HFFc6 (cell line): ENCODE measurements at places on chromosomes 7 and 10.

GRCh38 chr10:26890956-26891355 lies 30.2 kb upstream of the ABI1 start:
- DNase-seq, result peak; percentile 72

- DNase-seq, result no peak
Measured at GRCh38 chr10:131668903-131669302, 231.9 kb upstream of the PPP2R2D start.

GRCh38 chr10:116056445-116057293 lies 216.3 kb downstream of the GFRA1 start:
- no peak for DNase-seq

GRCh38 chr10:122546242-122546641 lies 14.3 kb upstream of the DMBT1 start:
- no peak for DNase-seq

- no peak for DNase-seq
Measured at GRCh38 chr7:113175525-113176104, 57.3 kb upstream of the SMIM30 start.

GRCh38 chr7:24392774-24393173 lies 108.8 kb downstream of the NPY start:
- DNase-seq, result no peak

DNA sequence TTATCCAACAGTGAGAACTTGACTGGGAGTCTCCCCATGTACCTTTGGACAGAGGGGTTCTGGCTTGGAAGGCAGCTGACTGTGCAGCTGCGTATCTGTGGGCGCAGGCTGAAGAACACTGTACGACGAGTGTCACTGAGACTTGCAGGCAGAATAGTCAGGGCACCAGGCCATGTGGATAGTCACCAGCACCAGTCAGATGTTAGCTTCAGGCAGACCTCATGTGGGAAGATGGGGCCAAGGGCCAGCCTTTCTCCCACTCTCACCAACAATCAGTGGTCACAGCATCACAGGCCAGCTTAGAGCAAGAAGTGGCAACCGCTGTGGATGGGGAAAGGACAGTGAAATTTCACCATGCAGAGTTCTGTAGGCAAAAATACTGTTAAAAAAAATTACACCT lies 43.4 kb upstream of the GJD4 start:
- DNase-seq, result no peak

DNA sequence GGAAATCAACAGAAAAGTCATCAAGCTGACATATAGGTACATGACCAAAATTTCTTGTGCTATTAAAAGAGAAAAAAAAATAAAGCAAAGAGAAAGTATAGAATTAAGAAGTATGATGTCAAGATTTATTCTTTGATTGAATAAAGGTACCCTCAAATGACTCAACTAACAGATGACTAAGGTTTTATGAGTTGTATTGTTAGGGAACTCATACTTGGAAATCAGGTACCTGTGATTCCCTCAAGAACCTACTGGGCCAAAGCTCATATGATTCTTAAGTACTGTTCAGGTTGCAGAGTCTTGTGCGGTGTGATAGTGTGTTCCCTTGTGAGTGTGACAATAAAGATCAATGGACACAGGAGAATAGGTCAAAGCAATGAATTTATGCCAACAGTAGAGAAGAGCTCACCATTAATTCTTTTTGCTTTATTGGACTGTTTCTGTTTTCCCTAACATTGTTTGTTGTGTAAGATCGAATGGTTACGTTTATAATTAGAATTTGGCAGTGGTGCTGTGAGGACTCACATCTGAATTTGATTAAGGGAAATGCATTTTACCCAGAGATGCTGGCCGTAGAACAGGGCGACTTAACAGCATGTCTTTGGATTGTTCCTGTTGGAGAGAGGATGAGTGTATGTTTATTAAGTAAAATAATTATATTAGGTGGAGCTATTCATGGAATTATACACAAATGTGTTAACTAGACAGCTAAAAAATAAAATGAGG lies 293.2 kb upstream of the SEMA3D start:
- DNase-seq, result peak; percentile 70

DNA sequence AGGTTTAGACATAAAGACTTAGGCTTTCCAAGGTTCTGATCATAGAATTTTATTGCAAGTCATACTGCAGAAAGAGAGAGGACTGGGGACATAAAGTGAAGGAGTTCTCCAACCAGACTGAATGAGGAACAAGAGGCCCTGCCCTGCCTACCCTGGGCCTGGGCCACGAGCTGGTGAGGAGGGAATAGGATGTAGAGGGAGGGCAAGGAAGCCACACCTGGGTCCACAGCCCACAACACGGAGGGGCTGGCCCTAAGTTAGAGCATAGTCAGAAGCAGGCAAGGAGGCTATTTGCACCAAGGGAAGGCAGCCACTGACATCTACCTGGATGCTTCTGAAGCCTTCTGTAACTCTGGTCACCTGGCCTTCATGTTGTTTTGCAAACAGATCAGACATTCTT lies 82.2 kb upstream of the CXCL12 start:
- no peak for DNase-seq

- no peak for DNase-seq
Measured at GRCh38 chr10:77669892-77670291, 32.3 kb upstream of the KCNMA1 start.

GRCh38 chr10:47318706-47319105 lies 3.5 kb upstream of the GDF2 start:
- DNase-seq, result no peak

GRCh38 chr7:103856929-103857328 lies 132.5 kb downstream of the RELN start:
- DNase-seq, result no peak

- no peak for DNase-seq
Measured at GRCh38 chr10:75024971-75025523, 86.4 kb upstream of the SAMD8 start.

- DNase-seq, result no peak
Measured at GRCh38 chr10:126659750-126660149, 10.7 kb downstream of the C10orf90 start.

- DNase-seq, result peak; percentile 47
Measured at GRCh38 chr7:34672430-34672829, 14.4 kb downstream of the NPSR1 start.

GRCh38 chr7:159098424-159098786 lies 46.3 kb downstream of the VIPR2 start:
- no peak for DNase-seq

- DNase-seq, result no peak
Measured at GRCh38 chr10:7786430-7786829, 1.4 kb downstream of the KIN start.

- no peak for DNase-seq
Measured at GRCh38 chr10:101972761-101973160, 83.2 kb downstream of the ARMH3 start.

DNA sequence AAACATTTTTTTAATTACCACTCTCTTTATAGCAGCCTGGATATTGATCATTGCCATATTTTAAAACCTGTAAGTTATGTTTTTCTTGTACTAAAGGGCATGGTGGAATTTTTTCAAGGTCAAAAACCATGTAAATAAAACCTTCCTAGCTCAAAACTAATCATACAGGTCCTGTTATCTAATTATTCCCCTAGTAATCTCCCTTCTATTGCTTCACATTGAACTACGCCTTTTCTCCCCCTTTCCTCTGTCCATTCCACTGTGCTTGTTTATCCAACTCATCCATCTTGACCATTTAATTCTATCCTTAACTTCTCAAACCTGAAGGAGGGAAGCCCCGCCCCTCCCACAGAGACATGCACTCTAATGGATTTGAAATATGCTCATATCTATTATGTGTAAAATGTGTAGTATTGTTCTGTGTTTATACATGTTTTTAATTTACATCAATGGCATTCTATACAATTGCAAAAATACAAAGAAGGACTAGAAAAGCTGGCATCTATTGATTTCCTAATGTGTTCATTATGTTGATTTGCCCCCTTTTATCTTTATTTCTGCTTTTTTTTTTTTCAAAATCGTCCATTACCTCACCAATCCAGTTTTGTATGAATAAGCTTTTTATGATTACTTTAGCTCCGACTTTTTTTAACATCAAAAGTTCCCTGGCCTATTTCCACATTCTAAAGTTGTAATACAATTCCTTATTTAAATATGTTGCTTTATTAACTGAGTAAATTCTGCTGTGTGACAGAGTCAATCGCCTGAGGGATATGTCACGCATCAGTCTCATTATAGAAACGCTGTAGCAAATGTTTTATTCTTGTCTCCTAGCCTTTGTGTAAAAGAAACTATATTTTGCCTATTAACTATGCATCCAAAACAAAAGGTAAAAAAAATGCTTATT lies 61.0 kb downstream of the MET start:
- DNase-seq, result no peak

DNA sequence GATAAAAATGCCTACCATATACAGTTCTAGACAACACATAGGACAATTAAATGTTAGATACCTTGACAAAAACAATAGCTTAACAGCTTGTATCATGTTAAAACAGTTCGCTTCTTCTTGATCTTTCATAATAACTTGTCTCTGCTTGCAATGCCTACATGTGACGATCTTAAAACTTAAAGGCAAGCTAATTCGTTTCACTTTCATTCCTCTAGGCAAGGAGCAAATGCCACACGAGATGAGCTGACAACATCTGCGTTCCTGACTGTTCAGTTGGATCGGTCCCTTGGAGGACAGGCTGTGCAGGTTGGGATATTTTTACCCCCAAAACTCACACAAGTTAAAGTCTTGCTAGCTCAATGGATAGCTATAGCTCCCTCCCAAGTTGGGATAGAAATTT lies 51.6 kb upstream of the ARL4A start:
- no peak for DNase-seq

- no peak for DNase-seq
Measured at GRCh38 chr7:75010036-75010435, 45.5 kb downstream of the CASTOR2 start.

- DNase-seq, result no peak
Measured at GRCh38 chr10:123507298-123507697, 158.9 kb upstream of the GPR26 start.

GRCh38 chr10:75646916-75647315 lies 215.5 kb downstream of the LRMDA start:
- no peak for DNase-seq

- peak; percentile 85 for DNase-seq
Measured at GRCh38 chr7:80876894-80877414, 41.9 kb downstream of the SEMA3C start.

GRCh38 chr7:137695494-137695893 lies 151.3 kb downstream of the DGKI start:
- no peak for DNase-seq

DNA sequence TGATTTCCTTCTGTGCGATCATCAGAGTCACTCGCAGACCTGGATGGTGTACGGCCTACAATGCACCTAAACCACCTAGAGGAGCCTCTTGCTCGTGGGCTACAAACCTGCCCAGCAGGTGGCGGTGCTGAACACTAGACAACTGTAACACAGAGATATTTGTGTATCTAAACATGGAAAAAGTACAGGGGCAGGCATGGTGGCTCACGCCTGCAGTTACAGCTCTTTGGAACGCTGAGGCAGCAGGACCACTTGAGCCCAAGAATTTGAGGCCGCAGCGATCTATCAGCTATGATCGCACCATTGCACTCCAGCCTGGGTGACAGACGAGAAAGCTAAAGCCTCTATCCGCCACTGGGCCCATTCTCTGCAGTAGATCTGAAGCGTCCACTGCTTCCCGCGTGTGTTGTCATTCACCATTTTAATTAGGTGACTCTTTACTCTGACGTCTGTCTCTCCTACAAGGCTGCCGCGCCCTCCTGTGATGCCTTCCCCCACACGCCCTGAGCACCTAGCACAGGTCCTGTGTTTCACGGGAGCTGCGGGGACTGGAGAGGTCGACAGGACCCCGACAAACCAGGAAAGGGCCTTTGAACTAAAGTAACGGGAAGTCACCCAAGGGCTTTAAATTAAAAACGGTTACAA lies 774 bp downstream of the TUBGCP2 start:
- DNase-seq, result peak; percentile 60

GRCh38 chr7:138008588-138009349 lies 6.9 kb upstream of the CREB3L2 start:
- DNase-seq, result peak; percentile 63

DNA sequence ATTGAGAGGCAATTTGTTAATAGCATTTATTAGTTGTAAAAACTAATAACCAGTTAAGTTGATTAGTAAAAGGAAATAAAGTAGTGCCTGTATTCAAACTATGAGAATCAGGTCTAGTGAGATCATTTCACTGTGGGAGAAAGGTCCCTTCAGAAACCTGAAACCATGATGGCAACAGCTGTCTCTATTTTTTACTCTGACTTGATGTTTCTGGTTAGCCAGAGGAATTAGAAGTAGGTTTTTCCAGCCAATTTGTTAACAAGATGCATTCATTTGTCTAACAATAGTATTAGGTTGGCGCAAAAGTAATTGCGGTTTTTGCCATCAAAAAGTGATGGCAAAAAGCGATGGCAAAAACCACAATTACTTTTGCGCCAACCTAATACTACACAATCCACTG lies 272.2 kb upstream of the YAE1 start:
- DNase-seq, result no peak

GRCh38 chr7:137999496-138000080 lies 2.3 kb downstream of the CREB3L2 start:
- DNase-seq, result no peak

- no peak for DNase-seq
Measured at GRCh38 chr10:123561141-123561440, 105.1 kb upstream of the GPR26 start.

DNA sequence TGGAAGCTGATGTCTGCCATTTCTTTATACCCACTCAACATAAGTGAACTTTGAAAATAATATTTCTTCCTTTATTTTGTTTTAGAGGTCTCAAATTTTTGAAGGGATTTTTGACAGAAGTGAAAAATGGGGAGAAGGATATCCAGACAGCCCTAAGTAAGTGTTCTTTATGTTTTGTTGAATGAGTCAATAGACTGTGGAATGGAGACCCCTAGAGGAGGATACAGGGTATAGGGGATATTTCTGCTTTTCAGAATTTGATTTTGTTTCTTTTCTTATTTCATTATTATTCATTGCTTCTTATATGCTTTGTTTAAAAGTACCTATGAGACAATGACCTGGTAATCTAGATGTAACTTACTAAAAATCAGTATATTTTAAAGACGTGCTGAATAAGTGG lies 34.4 kb downstream of the PLEKHA8 start:
- peak; percentile 36 for DNase-seq

- no peak for DNase-seq
Measured at GRCh38 chr10:130740166-130740565, 571.4 kb downstream of the TCERG1L start.

GRCh38 chr10:16384021-16384420 lies 52.8 kb upstream of the PTER start:
- no peak for DNase-seq

DNA sequence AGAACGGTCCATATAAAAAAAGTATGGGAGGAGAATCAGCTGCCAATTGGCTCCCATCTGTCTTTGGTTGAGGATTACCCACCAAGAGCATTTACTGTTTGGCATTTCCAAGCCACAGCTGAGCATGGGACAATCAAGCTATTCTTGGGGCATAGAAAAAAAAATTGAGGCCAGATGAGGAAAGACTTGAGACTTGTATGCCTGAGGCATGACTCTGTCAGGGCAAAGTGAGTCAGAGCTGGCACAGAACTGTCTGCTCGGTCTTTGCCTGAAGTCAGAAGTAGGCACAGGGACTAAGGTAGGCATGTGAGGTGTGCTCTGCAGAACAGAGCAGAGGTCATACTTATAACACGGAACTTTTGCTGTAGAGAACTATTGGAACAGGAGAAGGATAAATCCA lies 126.5 kb upstream of the CHRM2 start:
- DNase-seq, result no peak
